ENCODE measurements at places on chromosomes 13 and 19. TPM values are rescaled to one million over a fixed set of nuclear protein-coding genes. Genes with fewer than 3 reads are reported as not detected.

DNA sequence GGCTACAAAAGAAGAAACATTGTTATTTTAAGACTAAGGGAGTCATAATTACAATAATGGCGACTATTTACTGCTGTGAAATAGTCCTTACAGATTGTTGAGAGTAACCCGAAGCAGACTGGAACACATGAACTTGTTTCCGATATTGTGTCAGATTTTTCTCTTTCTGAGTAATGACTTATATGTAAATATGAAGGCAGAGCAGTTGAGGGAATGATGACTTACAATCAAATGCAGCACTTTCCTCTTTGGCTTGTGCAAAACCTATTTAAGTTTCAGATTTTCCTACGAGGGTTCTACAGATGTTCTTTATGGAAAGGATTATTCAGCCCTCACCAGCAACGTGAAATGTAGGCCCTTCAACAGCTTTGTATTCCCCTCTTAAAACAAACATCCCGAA, 198.6 kb downstream of the RGCC start:
- no peak for DNase-seq

GRCh38 chr13:77353995-77354394, 27.1 kb upstream of the MYCBP2 start:
- no peak for DNase-seq

GRCh38 chr13:48069573-48069972, 25.3 kb downstream of the MED4 start:
- no peak for DNase-seq

DNA sequence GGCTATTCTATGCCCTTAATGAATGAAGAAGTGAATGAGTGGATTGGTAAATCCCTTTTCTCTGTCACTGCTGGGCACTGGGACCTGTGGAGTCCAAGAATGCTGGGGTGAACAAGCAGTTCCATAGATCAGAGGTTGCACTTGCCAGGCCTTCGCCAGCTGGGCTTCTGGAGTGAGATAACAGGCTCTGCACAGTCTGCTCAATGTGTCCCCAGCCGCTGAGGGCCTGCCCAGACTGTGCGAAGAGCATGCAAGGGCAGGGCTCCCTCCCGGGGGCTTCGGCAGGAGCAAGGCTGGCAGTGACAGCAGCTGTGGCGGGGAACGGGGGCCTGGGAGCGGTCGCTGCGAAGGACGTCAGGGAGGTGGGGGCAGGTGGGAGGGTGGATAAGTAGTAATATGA, 51.3 kb downstream of the ZNF536 start:
- DNase-seq: no peak

GRCh38 chr13:41603917-41604316, 146.6 kb downstream of the RGCC start:
- no peak for DNase-seq

DNA sequence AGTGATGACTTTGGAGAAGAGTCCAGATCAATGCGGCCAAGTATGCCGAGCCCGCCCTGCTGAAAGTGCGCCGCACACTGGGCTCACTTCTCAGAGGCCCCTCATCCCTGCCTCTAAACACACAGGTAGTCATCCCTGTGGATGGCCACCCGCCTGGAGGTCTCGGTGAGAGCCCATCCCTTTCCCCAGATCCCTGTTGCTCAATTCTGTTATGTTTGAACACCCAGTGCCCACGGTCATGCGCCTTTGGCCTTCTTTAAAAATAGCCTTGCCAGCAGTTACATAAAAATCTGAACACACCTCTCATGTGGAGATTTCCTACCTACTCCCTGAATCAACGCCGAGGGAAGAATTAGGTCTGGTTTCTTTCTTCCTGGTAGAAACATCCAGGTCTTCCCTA, 11.9 kb downstream of the ELAVL1 start:
- DNase-seq: no peak

DNA sequence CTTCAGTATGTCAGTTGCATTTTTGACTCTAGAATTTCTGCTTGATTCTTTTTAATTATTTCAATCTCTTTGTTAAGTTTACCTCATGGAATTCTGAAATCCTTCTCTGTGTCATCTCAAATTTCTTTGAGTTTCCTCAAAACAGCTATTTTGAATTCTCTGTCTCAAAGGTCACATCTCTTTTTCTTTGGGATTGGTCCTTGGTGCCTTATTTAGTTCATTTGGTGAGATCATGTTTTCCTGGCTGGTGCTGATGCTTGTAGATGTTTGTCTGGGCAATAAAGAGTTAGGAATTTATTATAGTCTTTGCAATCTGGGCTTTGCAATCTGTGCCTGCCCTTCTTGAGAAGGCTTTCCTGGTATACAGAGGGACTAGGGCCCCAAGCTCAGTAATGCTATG, 18.5 kb upstream of the KBTBD7 start:
- no peak for DNase-seq

DNA sequence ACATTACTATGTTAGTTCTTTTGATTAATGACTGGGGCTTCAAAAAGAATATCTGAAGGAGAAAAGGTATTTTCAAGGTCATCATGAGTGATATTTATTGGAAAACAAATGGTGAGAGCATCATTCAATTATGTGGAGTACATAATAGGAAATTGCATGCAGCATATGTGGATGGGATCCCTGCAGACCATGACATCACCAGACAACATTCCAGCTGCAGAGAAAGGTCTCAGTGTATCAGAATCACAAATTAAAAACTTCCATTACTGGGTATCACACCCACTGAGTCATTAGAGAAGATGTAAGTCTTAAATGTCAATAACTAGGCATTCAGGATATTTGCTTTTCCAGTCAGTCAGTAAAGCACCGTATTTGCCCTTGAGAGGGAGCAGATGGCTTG, 574.4 kb upstream of the SLC10A2 start:
- no peak for DNase-seq

DNA sequence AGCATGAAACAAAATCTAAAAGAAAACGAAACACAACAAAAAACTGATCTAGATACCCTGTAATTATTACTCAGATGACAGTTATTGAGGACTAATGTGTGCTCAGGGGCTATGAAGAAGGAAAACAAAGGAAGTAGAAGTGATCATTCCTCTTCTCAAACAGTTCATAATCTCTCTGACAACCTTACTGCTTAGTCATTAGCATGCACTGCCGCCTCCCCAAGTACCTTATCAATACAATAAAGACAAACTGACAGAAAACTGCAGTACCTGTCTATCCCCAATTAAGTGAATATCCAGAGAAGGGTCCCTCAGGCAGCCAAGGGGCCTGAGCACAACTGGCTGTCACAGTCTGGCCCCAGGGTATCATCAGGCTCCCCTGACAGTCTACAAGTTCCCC, 22.0 kb upstream of the POU4F1 start:
- DNase-seq: no peak

DNA sequence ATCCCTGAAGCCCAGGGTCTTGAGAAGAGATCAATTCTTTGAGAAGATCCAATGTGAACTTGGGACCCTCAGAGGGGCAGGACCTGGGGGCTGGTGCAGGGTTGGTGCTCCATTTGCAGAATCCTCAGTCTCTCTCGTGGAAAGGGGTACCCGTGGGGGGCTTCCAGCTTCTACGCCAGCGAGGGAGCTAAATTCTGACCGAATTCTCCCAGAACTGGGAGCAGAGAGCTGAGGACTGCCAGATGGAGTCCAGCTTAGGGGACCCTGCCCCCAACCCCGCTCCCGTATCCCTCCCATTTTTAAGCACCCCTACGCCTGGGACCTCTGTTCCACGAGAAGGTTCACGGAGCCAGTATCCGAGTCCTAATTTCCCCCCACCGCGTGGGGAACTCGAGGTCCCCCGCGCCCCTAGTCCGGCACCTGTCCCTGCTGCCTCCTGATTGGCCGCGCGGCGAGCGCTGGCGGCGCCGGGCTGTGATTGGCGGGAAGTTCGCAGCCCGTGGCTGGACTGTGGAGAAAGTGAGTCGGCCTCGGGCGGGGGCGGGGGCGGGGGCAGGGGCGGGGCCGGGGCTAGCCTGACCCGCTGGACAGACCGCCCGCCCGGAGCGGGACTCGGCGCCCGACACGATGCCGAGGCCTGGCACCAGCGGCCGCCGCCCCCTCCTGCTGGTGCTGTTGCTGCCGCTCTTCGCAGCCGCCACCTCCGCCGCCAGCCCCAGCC, 4.4 kb upstream of the LTBP4 start:
- DNase-seq: no peak

DNA sequence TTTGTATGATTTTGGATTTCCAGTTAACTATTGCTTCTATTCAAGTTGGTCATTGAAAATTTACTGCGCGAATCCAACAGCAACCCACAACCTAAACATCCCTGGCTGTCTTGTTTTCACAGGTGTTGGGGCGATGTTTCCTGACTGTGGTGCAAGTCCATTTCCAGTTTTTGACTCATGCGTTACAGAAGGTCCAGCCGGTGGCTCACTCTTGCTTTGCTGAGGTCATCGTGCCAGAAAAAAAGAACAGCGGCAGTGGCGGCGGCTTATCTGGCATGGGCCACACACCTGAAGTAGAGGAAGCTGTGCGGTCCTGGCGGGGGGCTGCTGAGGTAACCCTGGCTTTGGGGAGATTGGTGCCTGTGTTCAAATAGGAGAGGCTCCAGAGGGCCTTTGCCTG, 45.2 kb upstream of the GPI start:
- no peak for DNase-seq

GRCh38 chr19:15280915-15281683, 48.9 kb upstream of the EPHX3 start:
- DNase-seq: peak; percentile 97

GRCh38 chr13:89695343-89696257, 1651.9 kb upstream of the MIR17HG start:
- no peak for DNase-seq

DNA sequence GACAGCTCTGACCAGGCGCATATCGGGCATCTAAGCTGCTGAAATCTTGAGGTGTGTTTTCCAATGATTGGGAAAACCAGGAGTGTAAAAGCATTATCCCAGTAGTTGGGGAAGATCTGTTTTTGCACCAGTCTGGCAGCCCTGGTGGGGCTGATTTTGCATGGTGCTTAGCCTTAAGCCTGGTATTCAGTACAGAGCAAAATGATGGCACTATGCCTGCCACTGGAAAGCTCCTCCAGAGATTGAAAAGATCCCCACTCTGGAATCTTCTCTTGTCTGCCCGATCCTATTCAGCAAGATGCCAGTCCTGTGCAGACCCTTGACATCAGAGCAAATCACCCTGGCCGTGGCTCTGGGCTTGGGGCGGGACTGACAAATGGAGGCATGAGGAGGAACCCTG, 44.7 kb upstream of the SIAH3 start:
- no peak for DNase-seq

- no peak for DNase-seq
These were observed 58.6 kb upstream of the SPRY2 start for GRCh38 chr13:80399340-80400163.

DNA sequence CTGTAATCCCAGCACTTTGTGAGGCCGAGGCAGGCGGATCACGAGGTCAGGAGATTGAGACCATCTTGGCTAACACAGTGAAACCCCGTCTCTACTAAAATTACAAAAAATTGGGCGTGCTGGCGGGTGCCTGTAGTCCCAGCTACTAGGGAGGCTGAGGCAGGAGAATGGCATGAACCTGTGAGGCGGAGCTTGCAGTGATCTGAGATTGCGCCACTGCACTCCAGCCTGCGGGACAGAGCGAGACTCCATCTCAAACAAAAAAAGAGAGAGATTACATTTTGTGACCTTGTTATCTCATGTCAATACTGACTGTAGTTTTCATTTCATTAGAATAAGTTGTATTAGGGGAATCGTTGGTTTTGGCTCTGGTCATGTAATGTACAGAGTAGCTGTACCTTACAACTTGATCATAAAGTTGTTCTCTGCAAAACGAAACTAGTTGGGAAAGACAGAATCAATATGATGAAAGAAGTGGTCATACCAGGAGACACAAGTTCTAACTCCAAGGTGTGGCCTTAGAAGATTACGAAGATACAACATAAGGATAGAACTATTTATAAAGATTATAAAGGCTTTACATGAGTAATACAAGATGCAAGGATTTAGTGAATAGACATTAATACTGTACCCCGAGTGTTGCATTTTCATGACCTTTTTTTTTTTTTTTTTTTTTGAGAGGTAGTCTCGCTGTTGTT, 15.3 kb downstream of the TMEM38A start:
- no peak for DNase-seq

The BSG gene
- 416 TPM for total RNA-seq

The PRR36 gene
- 0.52 TPM for total RNA-seq

The SLC7A10 gene
- not detected for total RNA-seq

The TTC9B gene
- not detected for total RNA-seq

The ICAM4 gene
- total RNA-seq: not detected

All from esophagus muscularis mucosa (tissue), 4 donors.